Karpas-422 (cell line): ENCODE measurements at places on chromosomes 2 and 18.
A peak's percentile ranks its signal among the peaks of the same experiment; 100 is the strongest.

GRCh38 chr2:158255257-158255656 lies 153.6 kb downstream of the UPP2 start:
- no peaks in the 10 kb centered on the region for H3K27me3 ChIP-seq
- H3K4me1 ChIP-seq: no peaks in the 10 kb centered on the region
- H3K4me3 ChIP-seq: no peak overlapping the region

GRCh38 chr2:237297421-237298150 lies 116.4 kb downstream of the COL6A3 start:
- no peak for DNase-seq
- H3K27me3 ChIP-seq: no peaks in the 10 kb centered on the region
- H3K36me3 ChIP-seq: no peaks in the 10 kb centered on the region
- no peaks in the 10 kb centered on the region for H3K4me1 ChIP-seq
- H3K4me3 ChIP-seq: no peak overlapping the region

DNA sequence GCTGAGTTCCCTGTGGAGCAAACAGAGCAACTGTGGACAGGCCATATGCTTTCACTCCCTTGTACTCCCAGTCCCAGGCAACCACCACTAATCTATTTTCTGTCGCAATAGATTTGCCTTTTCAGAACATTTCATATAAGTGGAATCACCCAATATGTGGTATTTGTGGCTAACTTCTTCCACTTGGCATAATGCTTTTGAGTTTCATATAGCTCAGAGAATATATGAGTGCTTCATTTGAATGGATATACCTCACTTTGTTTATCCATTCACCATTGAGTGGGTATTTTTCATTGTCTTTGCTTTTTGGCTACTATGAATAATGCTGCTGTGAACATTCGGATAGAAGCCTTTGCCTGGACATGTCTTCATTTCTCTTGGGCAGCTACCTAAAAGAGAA lies 151.9 kb downstream of the CERS6 start:
- H3K36me3 ChIP-seq: no peaks in the 10 kb centered on the region
- H3K27me3 ChIP-seq: no peaks in the 10 kb centered on the region
- no peaks in the 10 kb centered on the region for H3K4me1 ChIP-seq
- no peak for DNase-seq

GRCh38 chr18:61924550-61924949 lies 31.7 kb upstream of the RNF152 start:
- H3K4me3 ChIP-seq: no peak overlapping the region
- no peak for DNase-seq
- no peak overlapping the region for H3K27ac ChIP-seq

GRCh38 chr2:104733226-104733943 lies 120.5 kb upstream of the POU3F3 start:
- H3K27ac ChIP-seq: no peak overlapping the region
- no peak overlapping the region for H3K4me3 ChIP-seq
- H3K27me3 ChIP-seq: no peaks in the 10 kb centered on the region
- DNase-seq: peak; percentile 84
